AG04449 (cell line): ENCODE measurements at places on chromosomes 7 and 10.
A peak's percentile ranks its signal among the peaks of the same experiment; 100 is the strongest.

GRCh38 chr7:3791327-3791726 is 490.3 kb downstream of the SDK1 start:
- no peak for DNase-seq

GRCh38 chr7:134513169-134513752 is 14.1 kb upstream of the AKR1B10 start:
- no peak for DNase-seq

- DNase-seq = peak; percentile 88
Measured at GRCh38 chr7:33874943-33875342, 30.4 kb upstream of the BMPER start.

- no peak for DNase-seq
Measured at GRCh38 chr7:86748201-86748600, 104.5 kb downstream of the GRM3 start.

- no peak for DNase-seq
Measured at GRCh38 chr10:7657552-7657951, 9.2 kb downstream of the ITIH5 start.

DNA sequence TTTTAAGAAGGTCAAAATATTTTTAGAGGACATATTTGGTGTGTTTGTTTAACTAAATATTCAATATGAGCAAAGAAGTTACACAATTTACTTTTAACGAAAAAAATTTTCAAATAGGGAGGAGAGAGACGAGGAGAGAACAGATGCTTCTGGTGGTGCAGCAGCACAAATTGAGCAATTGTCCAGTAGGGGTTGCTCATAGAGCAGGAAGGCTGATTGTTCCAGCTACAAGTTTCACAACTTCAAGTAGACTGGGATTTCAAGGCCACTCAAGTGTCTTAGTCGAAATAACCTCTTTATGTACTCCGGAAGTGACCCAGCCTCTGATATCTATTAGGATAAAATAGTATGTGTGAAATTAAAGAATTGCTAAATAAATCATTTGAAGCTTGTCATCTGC is 197.9 kb downstream of the HDAC9 start:
- DNase-seq = peak; percentile 77

DNA sequence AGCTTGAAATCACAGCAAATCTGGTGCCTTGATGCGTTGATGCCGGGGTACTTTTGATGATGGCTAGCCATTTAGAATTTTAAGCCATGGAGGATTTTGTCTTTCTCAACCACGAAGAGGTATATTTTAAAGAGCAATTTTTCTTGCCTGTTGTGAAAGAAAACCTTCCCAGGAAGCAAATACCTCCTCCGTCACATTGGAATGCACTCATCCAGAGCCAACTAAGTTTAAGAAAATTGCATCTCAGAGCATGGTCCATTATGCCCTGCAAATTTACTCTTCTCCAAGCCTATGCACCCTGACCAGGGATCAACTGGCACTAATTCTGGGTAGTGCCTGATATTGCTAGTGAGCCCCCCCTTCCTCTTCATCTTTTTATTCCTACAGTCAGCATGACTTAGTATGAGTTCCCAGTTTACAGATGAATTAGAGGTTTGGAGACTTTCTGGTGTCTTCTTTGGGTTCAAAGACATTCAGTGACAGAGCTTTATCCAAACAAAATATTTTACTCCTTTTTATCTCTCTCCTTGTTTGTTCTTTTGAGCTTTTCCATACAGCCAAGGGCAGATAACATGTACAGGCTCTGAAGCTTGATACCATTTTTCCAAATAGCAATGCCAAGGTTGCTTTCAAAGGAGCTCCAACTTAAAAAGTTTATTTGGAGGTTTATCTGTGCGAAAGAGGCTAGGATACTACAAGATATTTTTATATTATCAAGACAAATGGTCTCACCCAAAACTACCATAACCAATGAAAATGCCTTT is 56.6 kb upstream of the ANK3 start:
- no peak for DNase-seq

GRCh38 chr10:122113161-122113944 is 124.4 kb downstream of the TACC2 start:
- DNase-seq = no peak

- DNase-seq = no peak
Measured at GRCh38 chr10:33805831-33806230, 471.4 kb upstream of the NRP1 start.

- DNase-seq = no peak
Measured at GRCh38 chr10:3104251-3104918, 37.0 kb downstream of the PFKP start.

GRCh38 chr7:11605749-11606148 is 226.2 kb downstream of the THSD7A start:
- DNase-seq = no peak

GRCh38 chr7:145219461-145219860 is 383.6 kb upstream of the TPK1 start:
- DNase-seq = no peak

GRCh38 chr10:91420868-91421267 is 10.7 kb downstream of the HECTD2 start:
- DNase-seq = no peak

- DNase-seq = no peak
Measured at GRCh38 chr7:43583424-43584194, 701 bp downstream of the STK17A start.

DNA sequence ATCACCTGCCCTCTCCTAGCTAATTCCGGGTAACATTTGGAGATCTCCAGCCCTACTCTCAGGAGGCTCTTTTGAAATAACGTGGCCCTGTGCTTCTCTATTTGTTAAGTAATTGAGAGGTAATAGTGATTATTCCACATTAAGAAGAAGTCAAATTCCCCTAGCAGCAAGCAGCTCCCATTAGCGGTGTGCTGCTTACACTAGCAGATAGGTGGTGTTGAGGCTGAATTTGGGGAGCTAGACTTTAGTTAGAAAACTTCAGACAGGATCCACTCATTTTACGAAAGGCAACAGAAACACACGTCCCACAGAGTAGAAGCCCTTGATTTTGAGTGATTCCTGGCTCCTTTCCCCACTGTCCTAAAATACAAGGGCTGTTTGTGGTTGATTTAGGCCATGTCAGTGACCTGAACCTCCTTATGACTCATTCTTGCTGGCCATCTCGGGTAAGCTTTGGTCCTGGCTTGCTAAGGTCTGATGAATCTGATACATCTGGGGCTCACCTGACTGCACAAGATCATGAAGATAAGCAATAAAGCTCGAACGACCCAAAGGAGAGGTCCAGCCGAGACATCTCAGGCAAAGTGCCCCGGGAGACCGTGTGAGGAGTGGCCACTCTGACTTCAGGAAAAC is 77.2 kb downstream of the FAM204A start:
- no peak for DNase-seq

DNA sequence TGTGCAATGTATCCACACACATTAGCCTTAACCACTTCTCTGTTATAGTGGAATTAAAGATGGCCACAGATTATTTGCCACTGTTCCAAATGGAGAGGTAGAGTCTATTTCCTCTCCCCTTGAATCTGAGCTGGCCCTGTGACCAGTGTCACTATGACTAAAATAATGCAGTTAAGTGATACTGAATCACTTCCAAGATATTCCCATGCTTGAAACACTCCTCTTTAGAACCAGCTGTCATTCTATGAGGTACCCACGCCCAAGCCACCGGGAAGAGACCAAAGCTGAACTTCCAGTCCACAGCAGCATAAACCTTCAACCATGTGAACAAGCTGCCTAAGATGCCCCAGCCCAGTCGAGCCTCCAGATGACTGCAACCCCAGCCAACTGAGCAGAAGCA is 2.1 kb upstream of the DHX32 start:
- no peak for DNase-seq

DNA sequence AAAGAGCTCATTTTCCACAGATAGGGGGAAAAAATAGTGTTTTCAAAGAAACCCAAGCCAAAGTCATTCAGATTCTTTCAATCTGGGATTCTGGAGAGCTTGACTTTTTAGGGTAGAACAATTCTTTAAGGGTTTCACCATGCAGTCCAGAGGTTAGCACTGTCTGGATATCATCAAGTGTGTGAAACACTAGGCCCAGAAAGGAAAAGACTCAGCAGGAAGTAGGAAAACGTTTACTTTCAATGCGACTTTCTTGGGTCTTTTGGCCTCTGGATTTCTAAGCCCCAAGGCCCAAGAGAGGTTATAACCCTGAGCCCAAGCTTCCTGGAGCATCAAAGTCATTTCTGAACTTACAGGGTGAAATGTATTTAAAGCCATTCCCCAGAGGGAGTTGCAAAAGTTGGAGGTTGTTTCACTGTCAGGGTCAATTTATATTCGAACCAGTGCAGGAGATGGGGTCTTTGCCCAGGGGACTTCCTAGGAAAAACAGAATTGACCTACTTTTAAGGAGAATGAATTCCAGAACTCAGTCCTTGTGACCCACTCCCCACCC is 158.0 kb downstream of the C7orf25 start:
- DNase-seq = no peak

- no peak for DNase-seq
Measured at GRCh38 chr10:23530079-23530478, 91.2 kb downstream of the OTUD1 start.

GRCh38 chr10:43060291-43060690 is 16.6 kb upstream of the RET start:
- no peak for DNase-seq

DNA sequence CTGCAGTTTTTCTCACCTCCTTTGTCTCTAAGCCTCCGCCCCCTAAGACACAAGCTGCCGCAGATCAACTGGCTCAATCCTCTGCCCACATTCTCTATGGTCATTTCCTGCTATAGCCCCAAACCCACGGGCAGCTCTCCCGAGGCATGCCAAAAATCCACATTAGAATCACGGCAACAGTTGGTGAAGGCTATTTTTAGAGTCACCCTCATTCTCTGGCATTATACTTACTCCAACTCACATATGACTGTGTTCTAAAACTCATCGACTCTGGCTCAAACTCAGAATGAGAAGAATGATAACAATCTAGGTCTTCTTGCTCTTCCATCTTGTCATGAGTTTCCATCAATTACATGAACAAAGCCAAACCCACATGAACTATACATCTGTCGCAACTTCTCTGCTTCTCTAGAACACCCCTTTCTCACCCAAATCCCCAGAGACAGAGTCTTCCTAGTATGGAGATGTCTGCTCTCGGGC is 10.9 kb upstream of the KIAA1549 start:
- DNase-seq = peak; percentile 85

DNA sequence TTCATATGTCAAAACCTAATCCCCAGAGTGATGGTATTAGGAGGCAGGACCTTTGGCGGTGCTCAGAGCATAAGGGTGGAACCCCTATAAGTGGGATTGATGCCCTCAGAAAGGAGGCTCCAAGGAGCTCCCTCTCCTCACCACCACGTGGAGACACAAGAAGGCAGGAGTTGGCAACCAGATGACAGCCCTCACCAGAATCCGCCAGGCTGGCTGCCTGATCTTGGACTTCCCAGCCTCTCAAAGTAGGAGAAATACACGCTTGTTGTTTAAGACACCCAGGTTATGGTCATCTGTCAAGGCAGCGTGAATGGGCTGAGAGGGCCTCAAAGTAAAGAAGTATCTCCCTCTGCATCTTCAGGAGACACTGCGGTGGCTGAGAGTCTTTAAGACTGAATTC is 187.7 kb downstream of the TNS3 start:
- no peak for DNase-seq

GRCh38 chr10:110746969-110747608 is 103.0 kb downstream of the RBM20 start:
- DNase-seq = no peak

- DNase-seq = no peak
Measured at GRCh38 chr10:50614444-50615137, 9.2 kb downstream of the SGMS1 start.

GRCh38 chr7:141920281-141920680 is 4.1 kb downstream of the OR9A4 start:
- DNase-seq = no peak

- peak; percentile 2 for DNase-seq
Measured at GRCh38 chr7:104123786-104124185, 84.0 kb downstream of the ORC5 start.

- no peak for DNase-seq
Measured at GRCh38 chr10:6619660-6620059, 39.6 kb upstream of the PRKCQ start.

GRCh38 chr7:133081119-133081598 is 731 bp downstream of the CHCHD3 start:
- no peak for DNase-seq

DNA sequence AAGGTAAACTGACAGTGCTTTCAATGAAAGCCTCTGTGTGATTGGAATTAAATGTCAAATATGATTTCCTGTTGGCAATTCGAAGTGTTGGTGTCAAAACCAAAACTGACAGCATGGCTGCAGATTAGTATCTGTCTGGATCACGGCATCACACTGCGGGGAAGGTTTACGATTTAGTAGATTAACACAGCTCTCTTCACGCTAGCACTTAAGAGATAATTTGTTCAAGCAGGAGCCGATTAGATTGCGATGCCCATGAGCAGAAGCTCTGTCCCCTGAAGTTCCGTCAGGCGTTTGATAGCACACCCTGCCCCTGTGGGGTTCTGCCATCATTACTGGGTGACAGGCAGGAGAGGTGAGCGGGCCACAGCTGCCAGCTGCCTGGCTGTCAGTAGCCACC is 279.5 kb upstream of the AUTS2 start:
- no peak for DNase-seq

DNA sequence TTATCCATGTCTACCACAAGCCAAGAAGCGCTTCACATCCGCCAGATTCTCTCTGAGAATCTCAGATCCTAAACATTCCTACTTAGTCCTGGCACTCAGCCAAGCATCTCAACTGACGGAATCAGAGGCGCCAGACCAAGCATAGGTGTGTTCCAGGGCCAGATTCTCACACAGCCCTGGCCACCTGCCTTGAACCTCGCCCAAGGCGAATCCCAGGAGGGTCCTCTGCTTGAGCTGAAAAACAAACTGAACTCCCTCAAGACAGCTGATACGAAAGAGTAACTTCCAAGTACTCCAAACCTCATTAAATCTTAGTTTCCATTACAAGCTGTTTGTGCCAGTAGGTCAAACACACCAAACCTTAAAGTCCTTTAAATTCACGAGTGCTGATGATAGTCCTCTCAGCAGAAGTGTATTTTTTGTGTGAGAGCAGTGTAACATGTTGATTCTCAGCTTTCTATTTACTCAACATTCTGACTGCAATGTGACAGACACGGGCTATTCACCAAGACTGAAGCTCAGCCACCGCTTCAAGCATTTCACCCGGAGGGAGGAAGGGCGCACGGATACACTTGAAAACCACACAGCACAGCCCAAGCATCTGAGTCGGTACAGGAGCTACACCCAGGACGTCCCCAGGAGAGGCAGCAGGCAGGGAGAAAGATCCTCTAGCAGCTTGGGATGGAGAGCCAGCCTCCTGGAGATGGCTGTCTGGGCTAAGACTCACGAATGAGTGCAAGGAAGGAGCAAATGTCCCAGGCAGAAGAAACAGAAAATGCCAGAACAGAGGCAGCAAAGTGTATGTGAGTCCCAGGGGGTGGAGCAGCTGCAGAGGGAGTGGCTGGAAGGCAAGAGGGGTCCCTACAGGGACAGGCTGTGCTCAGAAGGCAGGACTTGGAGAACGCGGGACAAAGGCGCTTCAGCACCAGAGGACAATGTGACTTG is 6.0 kb downstream of the PARD3 start:
- DNase-seq = no peak

- DNase-seq = no peak
Measured at GRCh38 chr10:70774810-70775678, 10.1 kb downstream of the TBATA start.

GRCh38 chr10:99610221-99610620 is 10.0 kb downstream of the SLC25A28 start:
- DNase-seq = no peak
